ENCODE measurements at places on chromosomes 3 and 15. TPM values are rescaled to one million over a fixed set of nuclear protein-coding genes. Genes with fewer than 3 reads are reported as not detected.

The CCR4 gene
- total RNA-seq, result not detected

The SUSD5 gene
- 2.3 TPM for total RNA-seq

The TUSC7 gene
- not detected for total RNA-seq

The PP2D1 gene
- total RNA-seq, result not detected

The CLDN18 gene
- not detected for total RNA-seq

The DAZL gene
- not detected for total RNA-seq

The UCN2 gene
- 8.2 TPM for total RNA-seq

The SEMA4B gene
- 114 TPM for total RNA-seq

The ZPLD1 gene
- 0.05 TPM for total RNA-seq

The CCDC71 gene
- total RNA-seq, result 13.2 TPM

The ROBO1 gene
- 11.9 TPM for total RNA-seq

The SECISBP2L gene
- 9.0 TPM for total RNA-seq
